ENCODE measurements at places on chromosomes 6 and 20. TPM values are rescaled to one million over a fixed set of nuclear protein-coding genes. Genes with fewer than 3 reads are reported as not detected.

DNA sequence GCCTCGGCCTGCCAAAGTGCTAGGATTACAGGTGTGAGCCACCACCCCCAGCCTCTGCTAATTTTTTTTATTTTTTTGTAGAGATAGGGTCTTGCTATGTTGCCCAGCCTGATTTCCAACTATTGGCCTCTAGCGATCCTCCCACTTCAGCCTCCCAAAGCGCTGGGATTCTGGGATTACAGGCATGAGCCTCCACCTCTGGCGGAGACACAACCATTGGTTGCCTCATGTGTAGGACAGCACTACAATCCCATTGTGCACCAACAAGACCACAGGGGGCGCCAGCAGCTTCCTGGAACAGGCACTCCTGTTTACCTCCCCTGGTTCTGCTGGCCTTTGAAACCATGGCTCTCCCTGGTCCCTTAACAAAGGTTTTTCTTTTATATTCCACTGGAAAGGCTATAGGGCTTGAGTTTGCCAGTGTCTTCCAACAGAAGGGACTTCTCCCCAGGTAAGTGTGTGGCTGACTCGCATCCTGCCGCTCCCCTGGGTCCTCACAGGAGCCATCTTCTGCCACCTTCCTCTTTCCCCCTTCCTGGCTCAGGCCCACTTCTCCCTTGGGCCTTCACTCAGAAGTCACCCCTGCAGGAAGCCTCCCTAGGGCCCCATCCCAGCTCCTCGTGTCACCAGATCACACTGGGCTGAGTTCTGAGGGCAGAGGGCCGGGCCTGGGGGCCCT, 39.2 kb upstream of the TLDC2 start:
- peak; percentile 65 for DNase-seq

DNA sequence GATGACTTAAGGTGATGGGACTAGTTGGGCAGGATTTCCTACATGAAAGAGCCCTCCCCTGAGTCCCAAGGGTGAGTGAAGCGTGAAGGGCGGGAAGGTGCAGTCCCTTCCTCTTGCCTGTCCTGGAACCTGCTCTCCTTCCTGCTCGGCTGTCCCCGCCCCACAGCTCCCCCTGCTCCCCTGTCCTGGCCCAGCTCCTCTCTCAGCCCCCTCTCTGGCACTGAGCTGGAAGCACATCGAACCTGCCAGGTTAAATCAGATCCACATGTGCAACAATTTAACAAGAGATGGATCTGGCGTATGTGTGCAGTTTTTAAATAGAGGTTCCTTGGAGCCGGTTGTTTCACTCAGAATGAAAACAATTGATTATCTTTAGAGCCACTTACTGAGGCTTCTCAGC, 95.0 kb downstream of the LRFN2 start:
- no peak for DNase-seq

Gene C6orf132
- 0.75 TPM for total RNA-seq

- no peak for DNase-seq
These were observed 398.6 kb downstream of the KHDRBS2 start for GRCh38 chr6:61887423-61887822.
